Upper lobe of right lung (tissue), 1 donor: ENCODE measurements at places on chromosomes 13 and 19.

DNA sequence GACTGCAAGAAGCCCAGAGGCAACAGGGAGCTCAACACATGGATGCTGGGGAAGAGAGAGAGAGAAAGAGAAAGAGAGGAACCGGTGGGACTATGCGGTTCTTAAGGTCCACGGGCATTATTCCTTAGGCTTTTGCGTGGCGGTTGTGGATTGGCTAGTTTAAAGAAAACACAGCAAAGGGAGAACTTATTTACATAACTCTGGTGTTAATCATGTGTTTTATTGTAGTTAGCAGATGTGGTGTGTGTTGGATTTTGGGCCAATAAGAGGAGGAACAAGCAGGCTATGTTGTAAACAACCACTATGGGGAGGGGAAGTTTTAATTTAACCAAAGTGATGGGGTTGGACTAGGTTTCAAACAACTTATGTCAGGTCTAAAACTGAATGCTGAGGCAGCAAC lies 275.3 kb upstream of the KLF12 start:
- DNase-seq = no peak

DNA sequence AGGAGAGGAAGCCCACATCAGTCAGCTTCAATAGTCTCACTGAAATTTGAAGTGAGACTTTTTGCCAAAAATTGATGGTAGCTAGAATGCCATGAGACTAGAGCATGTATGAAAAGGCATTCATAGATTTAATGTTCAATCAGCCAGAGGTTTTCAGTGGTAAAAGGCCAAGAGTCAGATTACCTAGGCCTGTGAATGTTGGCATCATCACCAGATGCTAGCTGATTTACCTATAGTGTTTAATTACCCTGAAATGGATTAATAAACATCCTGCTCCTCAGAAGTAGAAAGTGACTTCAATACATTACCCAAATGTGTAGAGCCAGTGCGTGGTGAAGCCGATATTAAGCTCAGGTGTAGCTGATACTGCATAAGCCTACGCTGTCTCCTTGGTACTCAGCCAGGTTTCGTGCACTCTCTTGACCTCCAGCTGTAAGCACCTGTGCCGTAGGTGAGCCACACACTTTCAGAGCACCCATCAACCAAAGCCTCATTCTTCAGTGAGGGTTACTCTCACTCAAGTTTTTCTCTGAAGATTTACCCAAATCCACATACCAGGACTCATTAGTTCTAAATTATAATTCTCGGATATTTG lies 1140.3 kb upstream of the SLC10A2 start:
- DNase-seq = no peak

DNA sequence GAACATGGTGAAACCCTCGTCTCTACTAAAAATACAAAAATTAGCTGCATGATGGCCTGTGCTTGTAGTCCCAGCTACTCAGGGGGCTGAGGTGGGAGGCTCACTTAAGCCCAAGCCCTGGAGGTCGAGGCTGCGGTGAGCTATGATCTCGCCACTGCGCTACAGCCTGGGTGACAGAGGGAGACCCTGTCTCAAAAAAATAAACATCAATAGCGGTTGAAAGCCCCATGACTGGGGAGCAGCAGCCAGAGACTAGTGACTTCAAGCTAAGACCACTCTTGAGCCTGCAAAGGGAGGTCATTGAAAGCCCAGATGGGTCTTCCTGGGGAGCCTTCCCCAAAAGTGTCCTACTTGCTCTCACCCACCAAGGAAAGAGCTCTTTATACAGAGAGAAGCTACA lies 11.9 kb upstream of the ZNF709 start:
- no peak for DNase-seq

DNA sequence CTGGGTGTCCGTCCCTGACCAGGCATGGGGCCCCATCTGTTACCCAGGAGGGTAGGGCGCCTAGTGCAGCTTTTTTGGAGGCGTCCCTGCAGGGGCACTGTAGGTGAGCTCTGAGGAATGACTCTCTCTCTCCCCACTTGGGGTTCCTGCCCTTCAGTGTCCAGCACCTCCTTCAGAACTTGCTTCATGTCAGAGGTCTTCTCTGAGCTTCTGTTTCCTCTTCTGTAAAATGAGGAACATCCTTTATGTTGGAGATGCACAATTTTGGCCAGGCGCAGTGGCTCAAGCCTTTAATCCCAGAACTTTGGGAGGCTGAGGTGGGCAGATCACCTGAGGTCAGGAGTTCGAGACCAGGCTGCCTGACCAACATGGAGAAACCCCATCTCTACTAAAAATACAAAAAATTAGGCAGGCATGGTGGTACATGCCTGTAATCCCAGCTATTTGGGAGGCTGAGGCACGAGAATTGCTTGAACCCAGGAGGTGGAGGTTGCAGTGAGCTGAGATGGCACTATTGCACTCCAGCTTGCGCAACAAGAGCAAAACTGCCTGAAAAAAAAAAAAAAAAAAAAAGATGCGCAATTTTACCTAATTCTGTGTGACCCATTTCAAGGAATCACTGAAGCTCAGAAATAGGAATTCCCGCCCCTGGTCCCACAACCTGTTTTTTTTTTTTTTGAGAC lies 15.2 kb upstream of the PIK3R2 start:
- no peak for DNase-seq

- no peak for DNase-seq
Measured at GRCh38 chr13:31556376-31556775, 182.9 kb upstream of the RXFP2 start.

DNA sequence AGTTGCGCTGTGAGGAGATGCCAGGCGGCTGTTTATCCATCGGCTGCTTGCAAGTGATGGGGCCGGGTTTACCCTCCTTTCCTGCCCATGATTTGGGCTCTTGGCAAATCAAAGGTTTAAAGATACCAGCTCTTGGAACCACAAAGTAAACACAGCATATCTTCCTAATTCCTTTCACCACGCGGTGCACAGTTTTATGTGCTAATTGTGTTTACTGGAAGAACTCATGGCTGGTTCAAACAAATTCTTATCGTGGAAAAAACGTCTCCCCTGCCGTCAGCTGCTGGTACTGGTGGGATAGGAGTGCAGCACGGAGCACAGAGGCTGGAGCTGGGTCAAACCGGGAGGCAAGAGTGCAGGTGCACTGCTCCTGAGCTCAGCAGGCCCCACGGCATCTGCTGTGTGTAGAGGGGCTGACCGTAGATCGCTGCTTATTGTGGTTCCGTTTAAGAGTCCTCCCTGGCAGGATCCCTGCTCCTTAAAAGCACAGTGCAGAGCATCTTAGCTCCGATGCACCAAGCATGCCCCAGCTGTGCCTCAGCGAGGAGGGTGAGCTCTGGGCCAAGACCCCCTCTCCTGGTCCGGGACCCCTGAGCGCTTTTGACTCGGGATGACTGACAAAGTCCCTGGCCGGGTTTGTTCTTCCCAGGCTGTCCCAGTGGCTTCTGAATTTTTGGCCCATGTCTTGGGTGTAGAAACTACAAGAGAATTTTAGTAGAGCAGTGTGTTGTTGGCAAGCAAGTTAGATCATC lies 51.3 kb upstream of the GAS6 start:
- DNase-seq = no peak

- DNase-seq = no peak
Measured at GRCh38 chr13:42970824-42971690, 21.0 kb downstream of the EPSTI1 start.

- no peak for DNase-seq
Measured at GRCh38 chr13:71242201-71242600, 624.8 kb downstream of the DACH1 start.

- no peak for DNase-seq
Measured at GRCh38 chr13:46855664-46856063, 41.2 kb downstream of the HTR2A start.
